ENCODE measurements at places on chromosomes 2 and 18.

DNA sequence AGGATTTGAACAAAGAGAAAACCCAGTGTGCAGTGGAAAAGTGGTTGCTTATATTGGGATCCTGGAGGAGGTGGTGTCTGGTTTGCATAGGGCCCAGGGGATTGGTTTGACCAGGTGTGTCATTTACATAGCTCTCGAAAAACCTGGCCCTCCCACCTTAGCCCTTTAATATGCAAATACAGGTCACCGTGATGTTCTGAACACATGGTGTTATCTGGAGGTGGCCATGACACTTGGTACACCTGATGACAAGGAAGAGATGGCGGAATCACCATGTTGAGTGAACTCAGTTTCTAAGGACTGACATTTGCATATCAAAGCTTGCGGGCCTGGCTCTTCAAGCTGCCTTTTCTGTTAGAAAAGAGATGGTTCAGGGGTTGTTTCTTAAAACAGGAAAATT is 2.3 kb upstream of the NAPG start:
- no peak for DNase-seq

GRCh38 chr2:54569745-54570301 is 113.7 kb downstream of the SPTBN1 start:
- DNase-seq: no peak

GRCh38 chr2:8394569-8395359 is 287.1 kb upstream of the ID2 start:
- DNase-seq: no peak

DNA sequence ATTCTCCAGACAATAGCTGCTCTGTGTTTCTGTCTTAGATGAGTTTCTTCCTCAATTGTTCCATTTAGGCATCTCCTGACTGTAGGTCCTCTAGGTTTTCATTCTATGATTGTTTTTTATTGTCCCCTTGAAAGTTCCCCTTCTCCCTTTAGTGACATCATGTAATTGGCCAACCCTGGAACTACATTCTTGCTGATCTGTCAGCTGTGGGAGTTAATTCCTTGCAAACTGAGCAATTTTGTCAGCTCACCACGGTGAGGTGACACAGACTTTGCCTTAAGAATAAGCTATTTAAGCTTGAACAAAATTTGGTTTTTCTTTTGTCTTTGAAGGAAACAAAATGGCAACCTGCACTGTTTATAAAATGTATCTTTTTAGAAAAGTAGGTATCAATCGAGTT is 95.9 kb downstream of the TXNL1 start:
- no peak for DNase-seq

DNA sequence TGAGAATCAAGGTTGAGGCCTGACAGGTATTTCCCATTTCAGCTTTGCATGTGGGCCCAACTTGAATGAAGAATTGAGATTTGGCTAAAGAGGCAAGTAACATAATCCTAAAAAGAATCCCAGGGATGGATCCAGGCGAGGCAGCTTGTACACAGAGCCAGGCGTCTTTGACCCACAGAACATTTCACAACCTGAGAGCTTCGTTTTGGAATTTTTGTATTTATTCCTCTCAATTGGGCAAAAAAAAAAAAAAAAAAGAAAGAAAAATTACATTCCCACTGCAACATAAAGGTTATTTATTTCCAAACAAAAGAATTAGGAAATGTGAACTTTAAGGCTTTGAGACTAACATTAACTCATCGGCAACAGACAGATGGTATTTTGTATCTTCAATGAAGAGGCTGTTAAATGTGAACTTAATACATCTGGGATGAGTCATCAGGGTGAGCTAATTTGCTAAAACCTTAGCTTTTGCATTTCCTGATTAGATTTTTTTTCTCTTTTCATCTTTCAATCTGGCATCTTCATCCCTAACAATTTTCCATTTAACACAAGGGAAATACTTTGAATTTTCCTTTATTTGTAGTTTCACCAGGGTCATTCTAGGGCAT is 478.5 kb upstream of the TNP1 start:
- no peak for DNase-seq

DNA sequence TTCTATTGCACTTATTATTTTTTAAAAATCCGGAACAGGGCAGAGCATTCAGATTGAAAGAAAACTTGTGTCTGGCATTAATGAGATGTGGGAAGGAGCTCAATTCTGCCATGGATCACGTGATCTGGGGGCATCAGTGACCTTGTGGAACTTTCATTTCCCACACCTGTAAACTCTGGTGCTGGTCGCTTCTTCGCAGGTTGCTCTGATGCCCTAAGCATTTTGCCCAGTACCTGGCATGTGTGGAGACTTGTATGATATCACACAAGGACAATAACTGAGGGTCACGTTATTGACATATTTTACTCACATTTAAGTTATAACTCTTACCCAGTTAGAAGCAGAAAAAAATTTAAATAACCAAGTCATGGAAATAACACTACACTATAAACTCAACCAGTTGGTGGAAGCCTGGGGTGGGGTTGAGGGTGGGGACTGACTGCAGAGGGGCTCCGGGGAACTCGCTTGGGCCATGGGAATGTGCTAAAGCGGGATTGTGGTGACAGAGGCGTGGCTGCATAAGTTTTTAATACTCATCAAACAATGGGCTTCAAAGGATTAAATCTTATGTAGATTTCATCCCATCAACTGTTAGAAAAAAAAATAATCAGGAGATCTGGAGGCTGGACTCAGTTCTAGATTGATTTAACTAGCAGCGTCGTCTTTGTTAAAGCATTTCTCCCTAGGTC is 36.5 kb downstream of the ST3GAL5 start:
- no peak for DNase-seq

- no peak for DNase-seq
Observed at GRCh38 chr18:78160961-78161656, 818.5 kb upstream of the SALL3 start.
